ENCODE measurements at places on chromosomes 7 and 10. TPM values are rescaled to one million over a fixed set of nuclear protein-coding genes. Genes with fewer than 3 reads are reported as not detected.

Gene ANKRD22
- total RNA-seq, result 0.42 TPM

Gene SFRP4
- under 0.01 TPM for total RNA-seq

Gene GRM3
- 0.09 TPM for total RNA-seq

Gene SPDYE8
- total RNA-seq, result not detected

Gene ASZ1
- 0.08 TPM for total RNA-seq

Gene PPP1R3C
- total RNA-seq, result 25.5 TPM

Gene PAPOLB
- total RNA-seq, result 0.08 TPM

Gene TMEM72
- total RNA-seq, result not detected

Gene WASHC2C
- total RNA-seq, result 15.2 TPM

Gene CCDC172
- total RNA-seq, result not detected

Gene SFR1
- 1.7 TPM for total RNA-seq

Gene CALML5
- not detected for total RNA-seq

Gene CPA2
- total RNA-seq, result not detected

Gene ZCWPW1
- total RNA-seq, result 2.3 TPM

Gene LRMDA
- total RNA-seq, result 7.9 TPM

- no peak for DNase-seq
Measured at GRCh38 chr10:6327961-6328698, 125.4 kb downstream of the PFKFB3 start.

DNA sequence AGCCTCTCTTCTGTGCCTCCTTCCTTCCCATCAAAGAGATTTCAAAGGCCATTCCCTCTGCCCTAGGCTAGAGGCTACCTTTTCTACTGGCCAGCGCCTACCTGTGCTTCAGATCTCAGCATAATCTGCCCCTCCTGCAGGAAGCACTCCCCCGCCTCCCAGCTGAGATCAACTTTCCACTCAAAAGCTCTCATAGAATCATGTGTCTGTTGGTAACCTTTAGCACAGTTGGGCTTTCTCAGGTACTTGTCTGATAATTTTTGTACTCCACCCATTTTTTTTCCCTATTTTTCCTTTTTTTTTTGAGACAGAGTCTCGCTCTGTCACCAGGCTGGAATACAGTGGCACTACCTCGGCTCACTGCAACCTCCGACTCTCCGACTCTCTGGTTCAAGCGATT is 231.0 kb upstream of the PRSS58 start:
- DNase-seq, result no peak

- DNase-seq, result no peak
Measured at GRCh38 chr7:142685877-142686508, 63.3 kb upstream of the PRSS1 start.

DNA sequence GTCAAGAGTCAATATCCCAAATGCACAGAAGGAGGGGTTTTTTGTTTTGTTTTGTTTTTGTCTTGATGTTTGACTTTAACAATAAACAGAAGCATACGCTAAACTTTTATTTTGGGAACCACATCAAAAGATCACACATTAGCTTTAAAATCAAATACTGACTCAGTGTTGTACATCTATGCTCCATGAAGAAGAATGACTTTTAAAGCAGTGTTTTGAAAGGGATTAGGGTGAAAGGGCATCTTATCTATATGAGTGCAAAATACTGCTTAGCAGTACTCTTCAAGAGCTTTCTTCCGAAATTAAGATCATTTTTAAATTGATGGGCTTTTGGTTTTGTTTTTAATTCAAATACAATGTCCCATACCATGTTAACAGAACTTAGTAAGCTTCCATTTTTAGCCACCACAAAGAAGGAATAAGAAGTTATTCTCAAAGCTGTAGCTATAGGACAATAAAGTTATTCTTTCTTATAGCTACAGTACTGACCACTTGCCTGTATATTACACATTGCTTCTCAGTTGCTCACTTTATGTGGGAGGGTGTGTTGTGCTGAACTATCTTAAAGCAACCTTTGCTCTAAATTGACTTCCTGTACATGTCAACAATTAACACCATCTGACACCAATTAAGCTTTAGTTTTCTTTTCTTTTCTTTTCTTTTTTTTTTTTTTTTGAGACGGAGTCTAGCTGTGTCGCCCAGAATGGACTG is 144.3 kb upstream of the KAT6B start:
- no peak for DNase-seq

DNA sequence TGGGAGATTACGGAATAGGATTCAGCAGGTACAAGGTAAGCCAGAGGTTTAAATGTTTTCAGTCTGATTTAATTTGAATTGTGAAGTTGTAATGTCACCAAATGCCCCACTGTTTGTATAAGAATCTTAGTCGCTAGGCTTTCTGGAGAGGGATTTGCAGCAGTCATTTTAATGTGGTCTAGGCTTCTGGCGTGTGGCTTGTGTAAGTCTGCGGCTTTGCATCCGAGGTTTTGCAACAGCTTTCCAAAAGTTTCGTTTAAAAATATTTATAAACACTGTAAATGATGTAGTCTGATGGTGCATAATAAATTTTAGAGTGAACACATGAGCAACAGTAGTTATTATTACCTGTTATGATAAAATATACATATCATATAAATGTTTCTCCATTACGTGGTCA is 26.1 kb upstream of the BHLHA15 start:
- DNase-seq, result no peak

DNA sequence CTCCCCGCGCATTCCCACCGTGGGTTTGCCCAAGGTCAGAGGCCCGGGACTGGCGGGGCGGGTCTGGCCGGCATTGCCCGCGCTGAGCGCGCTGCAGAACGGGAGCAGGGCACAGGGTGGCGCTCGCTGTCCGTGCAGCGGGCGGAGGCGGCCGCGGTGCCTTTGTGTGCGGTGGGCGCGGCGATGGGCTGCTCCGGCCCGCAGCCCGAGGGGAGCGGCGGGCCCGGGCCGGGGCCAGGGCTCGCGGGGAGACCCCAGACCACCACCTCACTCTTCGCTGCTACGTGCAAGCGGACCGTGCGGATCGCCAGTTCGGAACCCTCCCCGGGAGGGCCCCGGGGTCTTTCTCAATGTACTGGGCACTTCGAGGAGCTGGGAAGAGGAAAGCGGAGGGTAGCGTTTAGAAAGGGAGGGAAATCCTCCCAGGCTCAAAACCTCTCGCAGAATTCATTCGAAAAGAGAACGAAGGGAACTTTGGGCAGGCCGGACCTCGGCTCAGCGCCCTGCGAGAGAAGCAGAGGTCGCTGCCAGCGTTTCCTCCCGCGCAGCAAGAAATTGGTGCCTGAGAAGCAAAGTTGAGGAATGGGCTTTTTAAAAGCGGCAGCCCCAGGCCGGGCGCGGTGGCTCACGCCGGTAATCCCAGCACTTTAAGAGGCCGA is 8.5 kb downstream of the SP8 start:
- peak; percentile 73 for DNase-seq

DNA sequence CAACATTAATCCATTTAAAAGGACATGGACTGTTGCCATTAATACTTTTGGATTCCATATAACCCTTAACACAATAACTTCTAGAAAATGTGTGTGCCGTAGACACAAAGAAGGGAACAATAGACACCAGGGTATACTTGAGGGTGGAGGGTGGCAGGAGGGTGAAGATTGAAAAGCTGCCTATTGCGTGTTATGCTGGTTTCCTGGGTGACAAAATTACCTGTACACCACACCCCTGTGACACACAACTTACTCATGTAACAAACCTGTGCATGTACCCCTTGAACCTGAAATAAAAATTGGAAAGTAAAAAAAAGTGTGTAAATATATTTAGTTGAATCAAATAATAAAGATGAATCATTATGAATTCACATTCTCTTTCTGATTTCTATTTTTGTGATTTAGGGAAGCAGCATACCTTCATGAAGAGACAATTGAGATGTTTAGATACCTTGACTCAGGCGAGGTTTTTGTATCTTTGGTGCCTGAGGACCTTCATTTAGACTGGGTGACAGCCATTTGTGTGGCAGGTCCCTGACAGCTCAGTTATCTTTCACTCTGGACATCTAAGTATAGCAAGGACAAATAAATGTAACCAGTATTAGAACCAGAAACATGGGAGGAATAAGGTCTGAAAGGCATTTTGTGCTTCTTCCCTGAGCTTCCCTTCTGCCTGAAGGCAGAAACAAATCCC is 28.7 kb downstream of the GIMAP8 start:
- DNase-seq, result no peak

GRCh38 chr7:130096243-130096827 is 26.0 kb downstream of the KLHDC10 start:
- no peak for DNase-seq

DNA sequence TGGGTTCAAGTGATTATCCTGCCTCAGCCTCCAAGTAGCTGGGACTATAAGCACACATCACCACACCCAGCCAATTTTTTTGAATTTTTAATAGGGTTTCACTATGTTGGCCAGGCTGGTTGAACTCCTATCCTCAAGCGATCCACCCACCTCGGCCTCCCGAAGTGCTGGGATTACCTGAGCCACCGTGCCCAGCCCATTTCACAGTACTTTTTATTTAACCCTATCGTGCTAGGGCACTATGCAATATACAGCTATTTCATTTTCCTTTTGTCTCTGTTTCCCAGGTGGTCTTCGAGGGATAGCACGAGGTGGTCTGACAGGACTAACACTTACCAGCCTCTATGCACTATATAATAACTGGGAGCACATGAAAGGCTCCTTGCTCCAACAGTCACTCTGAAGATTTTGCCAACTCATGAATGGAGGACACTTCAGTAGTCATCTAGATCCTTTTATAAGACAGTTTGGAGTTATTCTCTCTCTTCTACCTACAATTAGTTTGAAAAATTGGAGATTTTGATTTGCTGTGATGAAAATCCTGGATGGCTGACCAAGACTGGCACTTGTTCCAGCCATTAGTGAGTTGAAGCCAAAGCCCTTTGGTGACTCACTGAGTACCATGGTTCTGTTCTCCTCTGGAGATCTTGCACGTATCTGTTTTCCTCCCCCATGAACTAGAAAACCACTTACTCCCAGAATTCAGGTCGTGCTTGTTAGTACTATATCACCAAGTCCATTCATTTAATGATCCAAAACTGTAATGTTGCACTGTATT is 27.3 kb downstream of the NCOA4 start:
- no peak for DNase-seq

DNA sequence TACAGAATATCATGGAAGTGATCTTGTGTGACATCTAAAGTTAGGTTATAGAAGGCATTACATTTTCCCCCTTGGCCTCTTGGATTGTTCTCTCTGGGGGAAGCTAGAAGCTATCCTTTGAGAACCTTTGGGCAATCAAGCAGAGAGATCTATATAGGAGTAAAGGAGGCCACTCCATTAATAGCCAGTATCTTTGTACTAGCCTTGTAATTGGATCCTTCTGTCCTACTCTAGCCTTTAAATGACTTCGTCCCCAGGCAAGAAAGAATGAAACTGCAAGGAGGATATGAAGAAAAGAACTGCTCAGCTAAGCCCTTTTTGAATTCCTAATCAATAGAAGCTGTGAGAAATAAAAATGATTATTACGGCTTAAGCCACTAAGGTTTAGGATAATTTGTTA is 230.9 kb downstream of the AGMO start:
- no peak for DNase-seq

DNA sequence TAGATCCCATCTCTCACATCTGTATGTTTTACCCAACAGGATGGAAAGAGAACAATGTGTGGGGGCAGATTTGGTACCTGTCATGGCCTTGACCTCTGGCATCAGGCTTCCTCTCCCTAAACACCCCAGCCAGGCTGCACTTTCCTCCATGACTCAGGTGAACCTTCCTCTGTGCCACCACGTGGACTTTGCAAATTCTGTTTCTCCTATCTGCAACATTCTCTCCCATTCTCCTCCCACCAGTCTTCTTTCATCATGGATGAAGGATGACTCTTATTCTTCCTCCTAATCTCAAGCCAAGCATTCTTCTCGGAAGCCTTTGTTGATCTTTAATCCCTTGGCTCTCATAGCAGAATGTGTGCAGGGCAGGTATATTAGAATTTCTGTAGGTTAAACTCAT is 355.4 kb downstream of the KCNMA1 start:
- DNase-seq, result no peak

GRCh38 chr7:1192171-1192676 is 32.2 kb upstream of the ZFAND2A start:
- DNase-seq, result no peak

- DNase-seq, result no peak
Measured at GRCh38 chr10:17984056-17984455, 32.3 kb downstream of the SLC39A12 start.

DNA sequence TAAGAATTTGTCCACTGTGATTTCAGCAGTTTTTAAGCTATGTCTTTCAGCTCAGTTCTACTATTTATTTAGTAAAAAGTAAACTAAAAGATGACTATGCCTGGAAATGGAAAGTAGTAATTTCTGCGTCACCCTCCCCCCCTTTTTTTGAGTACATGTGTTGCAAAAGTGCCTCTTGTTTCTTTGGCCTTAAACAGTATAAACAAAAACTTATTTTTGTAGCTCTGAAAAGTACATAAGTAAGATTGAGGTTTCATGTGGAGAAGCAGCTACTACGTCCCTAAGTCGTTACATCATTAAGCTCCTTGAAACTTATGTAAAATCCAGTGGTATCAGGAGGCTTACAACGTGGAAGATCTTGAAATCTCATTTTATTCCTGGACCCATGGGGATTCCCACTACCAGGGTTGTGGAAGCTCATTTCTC is 46.3 kb upstream of the HBP1 start:
- no peak for DNase-seq

- DNase-seq, result no peak
Measured at GRCh38 chr7:156019308-156019707, 207.0 kb upstream of the SHH start.

DNA sequence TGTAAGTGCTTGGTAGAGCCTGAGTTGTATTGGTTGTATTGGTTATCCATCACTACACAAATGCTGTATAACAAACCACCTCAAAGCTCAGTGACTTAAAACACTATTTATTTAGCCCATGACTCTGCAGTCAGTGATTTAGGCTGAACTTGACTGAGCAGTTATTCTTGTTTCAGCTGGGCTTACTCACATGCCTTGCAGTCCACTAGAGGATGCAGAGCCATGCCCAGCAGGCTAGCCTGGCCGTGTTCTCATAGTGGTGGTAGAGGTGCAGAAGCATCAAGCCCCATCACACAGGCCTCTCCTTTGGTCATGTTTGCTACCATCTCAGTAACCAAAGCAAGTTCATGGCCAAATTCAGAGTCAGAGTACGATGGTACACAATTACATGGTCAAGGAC is 43.9 kb downstream of the LUC7L2 start:
- DNase-seq, result no peak

- no peak for DNase-seq
Measured at GRCh38 chr7:133854739-133855138, 272.4 kb upstream of the LRGUK start.

- no peak for DNase-seq
Measured at GRCh38 chr10:124768791-124769190, 22.9 kb downstream of the EEF1AKMT2 start.

GRCh38 chr7:122397381-122397780 is 92.8 kb upstream of the FEZF1 start:
- DNase-seq, result no peak

Measured in liver (tissue), 10 donors.